ENCODE measurements at places on chromosomes 6 and 20. TPM values are rescaled to one million over a fixed set of nuclear protein-coding genes. Genes with fewer than 3 reads are reported as not detected.

The OR2J3 gene
- not detected for total RNA-seq

The RAMACL gene
- 0.43 TPM for total RNA-seq

The PHACTR1 gene
- total RNA-seq = not detected

The SMLR1 gene
- not detected for total RNA-seq

The HLA-DQA1 gene
- total RNA-seq = not detected

The SRMS gene
- not detected for total RNA-seq

The SGK2 gene
- 9.9 TPM for total RNA-seq

The SLC17A2 gene
- total RNA-seq = not detected

The ITPR3 gene
- total RNA-seq = 43.2 TPM

The TAGAP gene
- total RNA-seq = not detected

The LST1 gene
- total RNA-seq = not detected

The TP53TG5 gene
- total RNA-seq = not detected

Data from A549 treated with GW870086 at 1 μM for 4 hours (cell line).